ENCODE measurements at places on chromosomes 1 and 21.

GRCh38 chr1:19043579-19044443, 87.3 kb upstream of the IFFO2 start:
- DNase-seq: no peak

- no peak for DNase-seq
Measured at GRCh38 chr21:31442339-31442738, 98.3 kb upstream of the TIAM1 start.

DNA sequence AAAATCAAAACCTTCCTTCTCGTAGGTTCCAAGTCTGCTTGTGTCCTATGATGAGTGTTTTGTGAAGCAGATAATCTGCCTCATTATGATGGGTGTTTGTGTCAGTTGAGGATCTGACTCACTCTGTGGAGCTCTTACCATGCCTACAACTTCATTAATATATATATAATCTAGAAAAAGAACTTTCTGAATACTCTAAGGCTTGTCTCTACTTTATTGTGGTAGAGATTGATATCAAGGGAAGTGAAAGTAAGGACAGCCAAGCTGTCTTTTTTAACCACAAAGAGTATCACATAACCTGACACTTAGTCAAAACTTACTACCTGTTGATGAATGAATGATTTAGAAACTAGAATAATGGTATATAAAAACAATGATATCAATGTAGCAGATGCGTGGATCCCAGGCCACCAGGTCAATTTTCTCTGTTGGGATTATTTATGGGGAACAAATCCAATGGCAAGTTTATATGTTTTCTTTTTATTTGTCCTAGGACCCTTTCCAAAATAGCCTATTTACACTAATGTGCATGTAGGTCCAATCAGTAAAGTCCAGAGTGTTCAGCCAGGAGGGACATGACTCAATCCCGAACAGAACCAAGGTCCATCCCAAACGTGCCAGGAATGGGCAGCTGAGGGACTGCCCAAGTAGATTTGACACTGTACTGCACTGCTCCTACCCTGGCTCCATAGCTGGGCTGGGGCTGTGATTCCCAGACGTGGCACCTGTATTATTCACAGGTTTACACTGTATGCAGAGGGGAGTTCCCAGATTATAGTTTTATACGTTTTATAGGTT, 182.3 kb upstream of the GREM2 start:
- no peak for DNase-seq

DNA sequence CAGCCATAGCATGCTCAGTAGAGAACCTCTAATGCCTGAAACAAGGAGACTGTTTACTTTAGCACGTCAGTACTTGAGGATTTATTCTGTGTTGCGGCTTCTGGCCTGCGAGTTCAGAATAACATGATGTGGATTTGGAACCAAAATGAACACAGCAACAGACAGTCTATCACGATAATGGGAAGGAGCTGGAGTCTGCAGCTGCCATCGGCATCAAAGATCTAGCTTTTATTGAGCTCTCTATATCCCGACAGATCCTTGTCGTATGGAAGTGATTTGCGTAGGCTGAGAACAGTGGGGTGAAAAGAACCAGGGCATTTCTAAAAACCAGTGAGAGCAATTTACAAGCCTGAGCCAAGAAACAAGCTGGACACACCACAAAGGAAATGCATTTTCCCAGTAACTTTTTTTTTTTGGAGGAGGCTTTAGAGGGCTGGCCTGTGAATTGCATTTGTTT, 294.2 kb downstream of the KIF26B start:
- no peak for DNase-seq

GRCh38 chr1:154326546-154327465, 1.5 kb downstream of the ATP8B2 start:
- peak; percentile 35 for DNase-seq

DNA sequence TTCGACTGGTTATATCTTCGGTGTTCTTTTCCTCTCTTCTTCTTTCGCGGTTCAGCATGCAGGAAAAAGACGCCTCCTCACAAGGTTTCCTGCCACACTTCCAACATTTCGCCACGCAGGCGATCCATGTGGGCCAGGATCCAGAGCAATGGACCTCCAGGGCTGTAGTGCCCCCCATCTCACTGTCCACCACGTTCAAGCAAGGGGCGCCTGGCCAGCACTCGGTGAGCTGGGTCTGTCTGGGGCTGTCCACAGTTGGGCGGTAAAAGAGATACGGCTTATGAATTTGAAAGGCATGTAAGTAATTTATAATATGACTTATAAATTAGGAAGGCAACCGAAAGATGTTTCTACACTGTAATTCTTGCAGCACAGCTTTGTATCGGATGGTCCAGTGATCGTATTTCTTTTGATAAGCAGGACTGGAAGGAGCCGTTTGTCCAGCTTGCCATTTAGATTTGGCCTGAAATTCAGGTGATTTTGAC, 334 bp downstream of the CTH start:
- no peak for DNase-seq

Measured in activated CD4-positive, alpha-beta T cell treated with anti-CD3 and anti-CD28 coated beads, Interleukin-2, amount 50 U/mL, for 48 hours (primary cell).